ENCODE measurements at places on chromosomes 5 and 9. TPM values are rescaled to one million over a fixed set of nuclear protein-coding genes. Genes with fewer than 3 reads are reported as not detected.

DNA sequence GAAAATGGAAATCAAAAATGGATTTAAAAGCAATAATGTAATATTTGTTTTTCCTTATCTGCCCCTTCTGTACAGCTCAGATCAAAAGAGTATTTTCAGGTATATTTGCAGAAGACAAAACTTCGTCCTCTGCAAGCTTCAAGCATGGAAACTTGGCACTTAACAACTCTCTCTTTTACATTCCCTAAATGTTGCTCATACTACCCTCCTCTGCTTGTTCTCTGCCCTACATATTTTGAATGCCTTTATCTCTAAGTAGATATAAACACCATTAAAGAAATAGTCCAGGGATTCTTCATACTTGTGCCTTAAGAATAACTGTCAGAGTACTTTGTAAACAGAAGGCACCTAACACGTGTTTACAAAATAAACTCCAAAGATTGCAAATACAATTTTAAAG is 19.2 kb upstream of the SMC2 start:
- no peak overlapping the region for H3K4me3 ChIP-seq
- DNase-seq: no peak
- H3K27ac ChIP-seq: no peak overlapping the region

DNA sequence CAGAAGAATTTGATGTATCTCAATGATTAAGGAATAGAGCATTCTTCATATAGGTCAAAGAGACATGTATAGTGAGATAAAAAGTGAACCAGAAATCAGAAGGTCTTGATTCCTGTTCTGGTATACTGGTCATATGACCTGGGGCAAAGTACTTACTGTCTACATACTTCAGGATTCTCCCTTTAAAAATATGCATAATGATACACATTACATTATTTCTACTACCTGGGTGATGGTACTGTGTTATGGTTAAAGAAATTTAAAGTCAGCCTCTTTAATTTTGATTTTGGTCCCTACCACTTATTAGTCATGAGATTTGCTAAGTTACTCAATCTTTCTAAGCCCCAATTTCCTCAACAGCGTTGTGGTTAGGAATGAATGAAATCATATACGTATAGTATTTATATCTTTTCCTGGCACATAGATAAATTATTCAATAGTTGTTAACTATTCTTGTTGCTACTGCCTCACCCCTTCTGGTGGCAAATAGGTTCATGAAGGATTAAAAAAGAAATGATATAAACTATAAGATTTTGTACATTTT is 984.1 kb downstream of the TLE4 start:
- no peak overlapping the region for H3K4me3 ChIP-seq
- no peak for DNase-seq
- no peaks in the 10 kb centered on the region for H3K27me3 ChIP-seq
- H3K4me1 ChIP-seq: no peaks in the 10 kb centered on the region
- no peaks in the 10 kb centered on the region for H3K36me3 ChIP-seq
- no peak overlapping the region for H3K27ac ChIP-seq

- H3K27me3 ChIP-seq: no peaks in the 10 kb centered on the region
- H3K4me1 ChIP-seq: no peaks in the 10 kb centered on the region
- no peaks in the 10 kb centered on the region for H3K36me3 ChIP-seq
- no peak overlapping the region for H3K27ac ChIP-seq
Observed at GRCh38 chr5:57754616-57755015, 272.0 kb upstream of the ACTBL2 start.

GRCh38 chr5:175847503-175847902 is 23.9 kb upstream of the CPLX2 start:
- H3K36me3 ChIP-seq: no peaks in the 10 kb centered on the region
- no peaks in the 10 kb centered on the region for H3K27me3 ChIP-seq
- no peak overlapping the region for H3K4me3 ChIP-seq
- H3K27ac ChIP-seq: no peak overlapping the region
- DNase-seq: peak; percentile 70

- H3K4me3 ChIP-seq: no peak overlapping the region
- no peak overlapping the region for H3K27ac ChIP-seq
- H3K4me1 ChIP-seq: peaks cover 2% of the 10 kb centered on the region
- H3K27me3 ChIP-seq: no peaks in the 10 kb centered on the region
Observed at GRCh38 chr9:127139775-127140174, 17.3 kb upstream of the ANGPTL2 start.

DNA sequence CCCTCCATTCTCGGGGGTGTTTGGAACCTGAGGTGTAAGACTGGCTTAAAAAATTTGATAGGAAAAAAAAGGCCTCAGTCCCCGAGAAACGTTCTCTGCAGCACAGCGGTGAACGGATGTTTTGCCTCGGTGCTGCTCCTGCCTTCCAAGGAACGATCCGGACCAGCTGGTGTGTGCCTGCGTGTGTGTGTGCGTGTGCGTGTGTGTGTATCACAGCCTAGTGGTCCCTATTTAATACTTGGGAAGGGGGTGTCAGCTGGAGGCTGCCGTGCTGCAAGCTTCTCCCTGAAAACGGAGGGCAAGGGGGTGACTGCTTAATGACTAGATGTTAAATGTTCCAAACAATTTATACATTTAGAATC is 76.9 kb downstream of the LHX2 start:
- no peak overlapping the region for H3K27ac ChIP-seq
- H3K27me3 ChIP-seq: no peaks in the 10 kb centered on the region
- no peaks in the 10 kb centered on the region for H3K4me1 ChIP-seq
- DNase-seq: no peak
- H3K36me3 ChIP-seq: no peaks in the 10 kb centered on the region

- no peak overlapping the region for H3K4me3 ChIP-seq
- no peaks in the 10 kb centered on the region for H3K27me3 ChIP-seq
- H3K4me1 ChIP-seq: no peaks in the 10 kb centered on the region
- H3K27ac ChIP-seq: no peak overlapping the region
Observed at GRCh38 chr9:115240676-115241075, 122.7 kb upstream of the TNC start.

DNA sequence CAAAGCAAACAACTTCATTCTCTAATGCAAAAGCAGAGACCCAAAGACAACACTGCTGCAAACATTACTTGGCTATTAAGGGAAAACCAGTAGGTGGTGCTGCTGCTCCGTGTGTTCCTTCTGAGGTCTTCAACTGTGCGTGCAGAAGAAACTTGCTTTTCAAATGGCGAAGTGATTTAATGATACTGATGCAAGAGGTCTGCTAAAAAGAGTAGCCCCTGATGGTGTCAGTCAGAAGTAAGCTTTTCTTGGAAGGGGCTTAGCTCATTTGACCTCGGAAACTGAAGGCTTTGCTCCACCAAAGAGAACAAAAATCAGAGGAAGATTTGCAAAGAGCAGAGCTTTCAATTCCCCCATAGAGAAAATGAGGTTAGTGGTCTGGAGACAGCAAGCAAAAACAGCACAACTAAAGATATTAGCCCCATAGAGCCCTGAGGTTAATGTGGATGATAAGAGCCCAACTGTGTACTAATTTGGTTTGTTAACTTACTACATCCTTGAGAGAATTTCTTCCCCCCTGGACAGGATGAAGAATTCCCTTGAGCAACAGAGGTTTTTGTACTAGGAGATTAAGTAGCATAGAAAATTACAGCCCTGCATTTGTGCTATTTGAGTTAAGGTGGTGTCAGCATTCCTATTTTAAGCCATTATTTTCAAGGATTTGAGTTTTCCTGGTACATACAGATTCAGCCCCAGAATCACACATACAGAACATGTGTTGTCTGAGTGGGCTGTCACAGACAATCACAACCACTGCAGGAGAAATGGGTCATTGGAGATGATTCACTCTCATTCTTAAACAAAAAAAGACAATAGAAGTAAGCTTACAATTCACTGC is 153.2 kb upstream of the C9orf72 start:
- 0 out of 2 replicates have a peak, but pooled peaks cover 2% of the 10 kb centered on the region for H3K4me1 ChIP-seq
- H3K4me3 ChIP-seq: no peak overlapping the region
- H3K36me3 ChIP-seq: no peaks in the 10 kb centered on the region
- no peaks in the 10 kb centered on the region for H3K27me3 ChIP-seq
- peak; percentile 79 for DNase-seq

The C6 gene
- not detected for total RNA-seq

The AQP7 gene
- total RNA-seq: not detected

The PDCD1LG2 gene
- total RNA-seq: not detected

The MLANA gene
- not detected for total RNA-seq

All from H9 (cell line).